A172 (cell line): ENCODE measurements at places on chromosomes 5 and 9.
A peak's percentile ranks its signal among the peaks of the same experiment; 100 is the strongest.

GRCh38 chr5:91670122-91670521, 287.0 kb upstream of the ARRDC3 start:
- DNase-seq = no peak

- peak; percentile 37 for DNase-seq
Observed at GRCh38 chr5:138662599-138662998, 87.4 kb upstream of the HSPA9 start.

DNA sequence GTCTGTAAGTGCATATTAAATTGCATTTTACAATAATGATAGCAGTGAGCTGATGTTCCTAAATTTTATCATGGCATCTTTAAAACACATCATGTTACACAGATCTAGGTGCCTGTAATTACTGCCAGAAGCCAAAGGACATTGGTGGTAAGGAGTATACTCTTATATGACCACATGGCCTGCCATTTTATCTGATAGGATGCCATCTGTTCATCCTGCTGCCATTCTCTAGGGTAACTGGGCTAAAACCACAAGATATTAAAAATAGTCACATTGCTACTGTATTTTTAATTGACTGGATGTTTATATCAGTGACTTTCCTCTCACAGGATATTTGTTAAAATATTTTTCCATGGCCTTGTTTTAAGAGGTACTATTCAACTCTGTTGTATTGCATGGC, 53.1 kb downstream of the HCN1 start:
- no peak for DNase-seq

DNA sequence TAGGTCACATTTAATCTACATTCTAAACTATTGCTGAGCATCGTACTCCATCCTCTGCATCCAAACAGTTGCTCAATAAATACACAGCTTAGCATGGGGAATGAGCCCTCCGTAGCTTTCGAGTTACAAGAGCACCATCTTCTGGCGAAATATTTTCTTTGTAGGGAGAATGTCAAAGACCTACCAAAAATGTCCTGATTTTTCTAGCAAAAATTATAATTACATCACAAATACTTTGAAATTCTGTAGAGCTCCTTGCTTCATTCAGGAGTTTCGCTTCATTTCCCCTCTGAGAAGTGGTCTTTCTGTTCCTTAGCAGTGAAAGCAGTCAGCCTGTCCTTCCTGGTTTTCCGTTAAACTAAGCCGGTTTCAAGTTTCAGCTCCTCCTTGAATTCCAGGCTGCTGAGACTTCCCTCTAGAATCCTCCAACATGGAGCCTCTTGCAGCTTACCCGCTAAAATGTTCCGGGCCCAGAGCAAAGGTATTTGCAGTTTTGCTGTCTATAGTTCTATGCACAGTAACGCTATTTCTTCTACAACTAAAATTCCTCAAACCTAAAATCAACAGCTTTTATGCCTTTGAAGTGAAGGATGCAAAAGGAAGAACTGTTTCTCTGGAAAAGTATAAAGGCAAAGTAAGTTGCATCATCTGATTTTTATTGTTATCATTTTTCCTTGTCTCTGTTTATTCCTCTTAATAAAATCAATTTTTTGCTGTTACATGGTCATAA, at the start of gene GPX8:
Gene GPX8, plus strand, starts transcription at position 409 of the 730 bp plus-strand sequence. Its CDS starts 22 bp downstream, at position 431.
- peak; percentile 84 for DNase-seq
